ENCODE measurements at places on chromosomes 2 and 18. TPM values are rescaled to one million over a fixed set of nuclear protein-coding genes. Genes with fewer than 3 reads are reported as not detected.
A peak's percentile ranks its signal among the peaks of the same experiment; 100 is the strongest.

- H3K27ac ChIP-seq, result no peak overlapping the region
- no peaks in the 10 kb centered on the region for H3K36me3 ChIP-seq
- H3K4me1 ChIP-seq, result no peaks in the 10 kb centered on the region
- no peaks in the 10 kb centered on the region for H3K27me3 ChIP-seq
- no peak for DNase-seq
- H3K4me3 ChIP-seq, result no peak overlapping the region
These were observed 228.7 kb downstream of the IKZF2 start for GRCh38 chr2:212922701-212923100.

- peaks cover 17% of the 10 kb centered on the region for H3K36me3 ChIP-seq
- H3K4me1 ChIP-seq, result no peaks in the 10 kb centered on the region
- H3K4me3 ChIP-seq, result no peak overlapping the region
- no peak for DNase-seq
- H3K27me3 ChIP-seq, result no peaks in the 10 kb centered on the region
These were observed 67.3 kb downstream of the NTSR2 start for GRCh38 chr2:11602563-11603204.

The STPG4 gene
- total RNA-seq, result not detected

- peak overlapping the region; percentile 74 for H3K4me3 ChIP-seq
- H3K27me3 ChIP-seq, result no peaks in the 10 kb centered on the region
- DNase-seq, result no peak
- H3K36me3 ChIP-seq, result peaks cover 9% of the 10 kb centered on the region
- H3K27ac ChIP-seq, result peak overlapping the region; percentile 78
These were observed 84.8 kb upstream of the POMC start for GRCh38 chr2:25253153-25253626.

DNA sequence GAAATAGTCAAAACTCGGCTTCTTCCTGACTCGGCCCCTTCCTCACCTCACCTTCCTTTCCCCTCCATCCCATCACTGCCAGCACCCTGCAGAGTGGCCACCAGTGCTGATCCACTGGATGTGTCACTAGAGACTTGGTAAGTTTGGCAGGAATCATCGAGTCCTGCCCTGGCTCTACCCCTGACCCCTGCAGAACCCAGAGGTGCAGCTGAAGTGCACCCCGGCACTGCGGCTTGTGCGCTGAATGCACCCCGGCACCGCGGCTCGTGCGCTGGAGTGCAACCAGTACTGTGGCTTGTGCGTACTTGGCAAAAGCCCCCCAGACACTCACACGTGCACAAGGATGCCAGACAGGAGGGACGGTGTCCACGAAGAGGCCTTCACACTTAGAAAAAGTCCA is 206.5 kb downstream of the SNTG2 start:
- H3K27ac ChIP-seq, result no peak overlapping the region
- no peak overlapping the region for H3K4me3 ChIP-seq
- peaks cover 9% of the 10 kb centered on the region for H3K4me1 ChIP-seq

GRCh38 chr2:202577250-202578183 is 57.3 kb upstream of the FAM117B start:
- H3K4me3 ChIP-seq, result no peak overlapping the region
- no peaks in the 10 kb centered on the region for H3K4me1 ChIP-seq
- no peak overlapping the region for H3K27ac ChIP-seq
- no peaks in the 10 kb centered on the region for H3K27me3 ChIP-seq

- H3K27ac ChIP-seq, result no peak overlapping the region
- peaks cover 41% of the 10 kb centered on the region for H3K4me1 ChIP-seq
- H3K4me3 ChIP-seq, result no peak overlapping the region
- H3K27me3 ChIP-seq, result no peaks in the 10 kb centered on the region
These were observed 2.7 kb upstream of the DTYMK start for GRCh38 chr2:241689306-241689705.

The ERCC3 gene
- total RNA-seq, result 36.1 TPM

DNA sequence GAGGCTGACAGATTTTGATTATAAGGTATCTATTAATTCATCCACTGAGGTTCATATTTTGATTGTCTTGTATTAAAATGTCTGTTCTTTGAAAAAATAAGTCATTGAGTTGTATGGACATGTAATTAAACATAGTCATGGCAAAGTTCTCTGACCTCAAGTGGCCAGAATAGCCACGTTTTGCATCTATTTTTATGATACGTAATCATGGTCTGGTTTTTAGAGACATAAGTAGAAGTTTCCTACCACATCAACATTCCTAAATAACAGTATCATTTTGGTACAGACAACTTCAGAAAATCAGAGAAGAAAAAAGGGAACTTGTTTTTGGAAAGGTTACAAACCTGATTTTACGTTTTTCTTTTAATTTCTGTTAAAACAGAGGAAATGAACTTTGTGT is 47.6 kb downstream of the COL5A2 start:
- peaks cover 4% of the 10 kb centered on the region for H3K4me1 ChIP-seq
- no peak for DNase-seq
- no peaks in the 10 kb centered on the region for H3K27me3 ChIP-seq
- no peak overlapping the region for H3K27ac ChIP-seq
- no peak overlapping the region for H3K4me3 ChIP-seq
- H3K36me3 ChIP-seq, result no peaks in the 10 kb centered on the region

DNA sequence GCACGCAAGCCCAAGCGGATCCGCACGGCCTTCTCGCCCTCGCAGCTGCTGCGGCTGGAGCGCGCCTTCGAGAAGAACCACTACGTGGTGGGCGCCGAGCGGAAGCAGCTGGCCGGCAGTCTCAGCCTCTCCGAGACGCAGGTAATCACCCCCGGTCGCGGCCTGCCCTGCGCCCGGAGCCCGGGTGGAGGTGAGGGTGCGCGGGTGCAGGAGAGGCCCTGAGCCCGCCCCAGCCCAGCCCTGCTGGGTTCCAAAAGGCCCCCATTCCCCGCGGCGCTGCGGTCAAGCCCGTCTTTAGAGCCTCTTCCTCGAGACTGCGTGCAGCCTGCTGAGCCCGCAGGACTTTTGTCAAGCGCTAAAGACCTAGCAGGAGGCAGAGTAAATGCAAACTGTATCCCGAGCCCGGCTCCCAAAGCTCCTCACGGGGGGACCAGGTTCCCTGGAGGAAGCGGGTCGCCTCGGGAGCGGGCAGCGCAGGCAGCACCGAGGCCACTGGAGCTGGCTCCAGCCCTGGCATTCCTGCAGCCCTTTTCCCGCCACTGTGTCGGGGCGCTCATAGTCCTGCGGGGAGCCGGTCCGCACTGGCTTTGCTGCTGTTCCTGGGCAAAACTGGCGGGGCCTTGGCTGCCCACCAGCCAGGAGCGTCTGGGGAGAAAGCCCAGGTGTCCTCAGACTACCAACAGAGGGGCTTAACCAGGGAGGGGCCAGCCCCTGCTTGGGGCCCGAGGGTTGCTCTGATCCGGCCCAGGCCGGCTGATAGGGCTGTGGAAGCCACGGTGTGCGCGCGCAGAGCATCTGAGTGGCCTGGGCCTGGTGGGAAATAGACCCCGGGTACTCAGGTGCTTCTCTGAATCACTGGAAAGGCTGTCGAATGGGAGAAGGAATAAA is 7.3 kb downstream of the EMX1 start:
- H3K27me3 ChIP-seq, result peaks cover 77% of the 10 kb centered on the region
- no peak overlapping the region for H3K27ac ChIP-seq
- H3K4me1 ChIP-seq, result peaks cover 30% of the 10 kb centered on the region
- peak overlapping the region; percentile 17 for H3K4me3 ChIP-seq
- no peak for DNase-seq

DNA sequence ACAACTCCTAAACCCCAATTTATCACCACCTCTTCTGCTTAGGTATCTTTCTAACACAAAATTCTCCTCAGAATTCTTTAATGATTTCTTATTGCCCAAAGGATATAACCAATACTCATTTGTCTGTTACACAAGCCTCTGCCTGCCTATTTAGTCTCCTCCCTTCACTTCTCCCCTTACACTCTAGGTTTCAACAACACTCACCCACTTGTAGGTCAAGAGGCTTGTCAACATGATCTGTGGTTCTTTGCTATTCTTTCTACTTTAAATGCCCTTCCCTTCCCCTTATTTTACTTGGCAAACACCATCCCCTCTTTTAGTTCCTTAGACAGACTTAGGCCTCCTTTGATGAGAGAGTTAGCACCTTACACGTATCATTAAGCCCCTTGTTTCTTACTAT is 69.0 kb upstream of the C2orf15 start:
- H3K36me3 ChIP-seq, result no peaks in the 10 kb centered on the region
- H3K4me1 ChIP-seq, result no peaks in the 10 kb centered on the region
- DNase-seq, result no peak
- no peak overlapping the region for H3K27ac ChIP-seq

DNA sequence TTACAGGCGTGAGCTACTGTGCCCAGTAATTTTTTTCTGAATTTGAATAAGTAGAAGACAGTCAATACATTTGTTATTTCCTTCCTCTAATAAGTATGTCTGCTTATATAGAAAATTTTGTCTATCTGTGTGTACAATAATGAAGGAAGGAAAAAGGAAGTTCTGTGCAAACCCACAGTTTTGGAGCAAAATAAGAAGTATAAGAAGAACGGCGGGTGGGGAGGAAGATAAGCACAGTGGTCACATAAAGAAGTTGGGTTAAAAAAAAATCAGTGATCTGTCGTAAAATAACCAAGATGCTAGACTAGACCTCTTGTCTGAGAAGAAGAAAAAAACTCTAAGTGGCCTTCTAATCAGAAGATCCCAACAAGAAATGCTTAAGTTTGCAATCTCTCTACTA is 20.2 kb downstream of the MGAT4A start:
- no peak overlapping the region for H3K4me3 ChIP-seq
- no peaks in the 10 kb centered on the region for H3K27me3 ChIP-seq
- H3K36me3 ChIP-seq, result no peaks in the 10 kb centered on the region

The LIMS4 gene
- 2.7 TPM for total RNA-seq

The NT5DC4 gene
- total RNA-seq, result not detected

The FBLN7 gene
- 1.8 TPM for total RNA-seq

GRCh38 chr2:191516260-191516659 is 161.7 kb upstream of the NABP1 start:
- DNase-seq, result no peak
- no peak overlapping the region for H3K27ac ChIP-seq
- H3K4me3 ChIP-seq, result no peak overlapping the region
- no peaks in the 10 kb centered on the region for H3K27me3 ChIP-seq
- no peaks in the 10 kb centered on the region for H3K36me3 ChIP-seq

The CD8A gene
- 1.0 TPM for total RNA-seq

The AMER3 gene
- total RNA-seq, result not detected

The ARID5A gene
- total RNA-seq, result 89.3 TPM

DNA sequence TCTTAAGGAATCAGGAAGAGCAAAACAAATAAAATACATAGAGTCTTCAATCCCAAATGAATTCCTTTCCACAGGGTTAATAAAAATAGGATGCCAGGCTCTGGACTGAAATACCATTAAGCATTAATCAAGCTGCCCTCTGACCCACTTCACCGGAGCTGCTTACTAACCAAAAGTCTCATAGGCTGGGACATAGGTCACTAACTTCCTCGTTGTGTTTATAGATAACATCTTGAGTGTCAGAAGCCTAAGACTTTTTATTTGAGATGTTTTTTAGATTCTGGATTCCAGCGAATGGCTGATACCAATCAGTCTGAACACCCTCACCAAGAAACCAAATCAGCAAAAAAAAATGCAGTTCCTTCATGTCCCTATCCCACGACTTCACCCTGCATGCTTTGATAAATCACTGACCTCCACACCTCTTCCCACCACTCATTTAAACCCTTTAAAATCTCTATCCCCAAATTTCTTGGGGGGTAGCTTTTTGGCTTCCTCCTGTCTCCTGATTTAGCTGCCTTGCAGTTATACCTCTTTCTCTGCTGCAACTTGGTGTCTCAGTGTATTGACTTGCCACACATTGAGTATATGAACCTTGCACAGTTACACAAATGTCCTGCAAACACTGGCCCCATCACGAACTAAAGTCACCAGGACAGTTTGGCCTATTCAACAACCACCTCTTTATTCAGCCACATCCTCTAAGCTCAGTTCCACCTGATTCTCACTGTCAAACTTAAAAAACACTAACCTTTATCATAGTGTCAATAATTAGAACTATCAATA is 399.3 kb downstream of the METTL4 start:
- H3K4me3 ChIP-seq, result no peak overlapping the region
- H3K27me3 ChIP-seq, result no peaks in the 10 kb centered on the region
- no peak overlapping the region for H3K27ac ChIP-seq
- H3K36me3 ChIP-seq, result no peaks in the 10 kb centered on the region

The GCFC2 gene
- 22.0 TPM for total RNA-seq

The GALR1 gene
- total RNA-seq, result under 0.01 TPM

DNA sequence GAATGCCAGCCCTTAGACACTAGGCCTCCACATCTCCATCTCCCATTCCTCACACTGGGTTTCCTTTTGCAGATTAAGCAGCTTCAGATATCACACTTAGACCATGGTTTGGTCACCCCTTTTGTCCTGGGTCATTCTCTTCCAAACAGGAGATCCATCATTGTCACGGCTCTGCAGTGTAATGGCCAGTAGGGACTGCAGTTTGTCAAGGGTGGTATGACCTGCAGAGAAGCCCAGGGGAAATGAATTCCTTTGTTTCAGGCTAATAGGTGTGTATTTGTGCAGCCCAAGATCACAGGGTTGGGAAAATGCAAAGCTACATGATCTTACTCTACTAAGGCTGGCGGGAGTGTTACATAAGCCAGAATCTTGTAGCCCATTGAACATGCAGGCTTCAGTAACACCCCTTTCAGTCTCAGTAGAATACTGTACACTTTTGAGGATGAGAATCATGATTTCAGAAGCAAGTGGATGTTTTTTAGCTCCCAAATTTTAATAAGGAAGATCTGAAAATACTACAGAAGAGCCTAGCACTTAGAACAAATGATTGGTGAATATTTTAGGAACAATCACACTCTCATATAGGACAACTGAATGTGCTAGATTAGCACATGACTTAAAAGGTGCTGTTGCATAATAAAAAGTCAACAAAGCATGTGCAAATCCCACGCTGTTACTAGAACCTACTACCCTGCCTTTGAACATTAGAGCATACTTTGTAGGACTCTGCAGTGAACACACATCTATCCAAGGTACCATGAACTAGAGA is 24.0 kb upstream of the LPIN1 start:
- H3K4me3 ChIP-seq, result no peak overlapping the region
- no peaks in the 10 kb centered on the region for H3K36me3 ChIP-seq
- no peaks in the 10 kb centered on the region for H3K27me3 ChIP-seq
- peaks cover 3% of the 10 kb centered on the region for H3K4me1 ChIP-seq
- H3K27ac ChIP-seq, result no peak overlapping the region
- no peak for DNase-seq

The CCDC148 gene
- total RNA-seq, result 2.5 TPM

All from esophagus muscularis mucosa (tissue), 4 donors.